Effector memory CD4-positive, alpha-beta T cell (primary cell): ENCODE measurements at places on chromosomes 5 and 9.

- DNase-seq: no peak
Measured at GRCh38 chr9:14692470-14693250, 572 bp downstream of the ZDHHC21 start.

- DNase-seq: no peak
Measured at GRCh38 chr5:166772770-166773169, 1518.7 kb upstream of the WWC1 start.

DNA sequence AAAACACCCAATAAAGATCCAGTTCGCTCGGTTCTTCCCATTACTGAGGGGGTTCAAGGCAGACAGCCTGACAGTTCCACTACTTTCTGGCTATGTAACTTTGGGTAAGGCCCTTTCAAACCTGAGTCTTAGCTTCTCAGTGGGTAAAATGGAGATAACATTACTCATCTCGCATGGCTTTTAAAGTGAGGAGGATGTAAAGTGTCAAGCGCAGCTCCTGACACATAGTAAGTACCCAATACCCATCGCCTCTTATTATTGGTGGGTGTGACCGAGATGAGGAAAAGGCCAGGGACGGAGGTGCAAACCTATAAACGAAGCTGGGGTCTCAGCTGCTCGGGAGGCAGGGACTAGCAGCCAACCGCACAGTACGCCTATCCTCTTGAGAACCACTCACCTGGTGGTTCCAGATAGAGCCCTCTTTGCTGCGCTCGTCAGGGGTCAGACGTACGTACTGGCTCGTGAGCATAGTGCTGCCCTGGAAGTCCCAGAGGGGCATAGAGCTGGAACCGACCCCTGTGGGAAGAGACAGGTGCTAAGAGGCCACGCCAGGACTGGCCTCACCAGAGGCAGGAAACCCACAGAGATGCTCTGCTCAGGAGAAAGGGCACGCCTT is 584 bp downstream of the LMAN2 start:
- no peak for DNase-seq

DNA sequence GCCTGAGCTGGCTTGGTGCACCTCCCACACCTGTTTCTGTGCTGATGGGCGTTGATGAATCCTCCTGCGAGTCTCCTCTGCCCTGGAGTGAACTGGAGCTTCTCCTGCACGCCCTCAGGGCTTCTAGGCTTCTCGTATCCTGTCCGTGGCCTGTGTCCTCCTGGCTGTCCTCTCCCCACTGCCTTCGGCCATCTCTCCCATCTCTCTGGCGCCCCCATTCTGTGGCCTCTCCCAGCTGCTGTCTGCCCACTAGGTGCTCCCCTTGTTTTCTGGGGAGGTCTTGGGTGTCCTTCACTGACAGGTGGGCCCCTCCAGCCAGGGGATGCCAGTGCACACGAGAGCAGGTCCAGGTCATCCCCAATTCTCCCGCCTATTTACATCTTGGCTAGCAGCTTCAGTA is 28.8 kb downstream of the AHRR start:
- DNase-seq: no peak

DNA sequence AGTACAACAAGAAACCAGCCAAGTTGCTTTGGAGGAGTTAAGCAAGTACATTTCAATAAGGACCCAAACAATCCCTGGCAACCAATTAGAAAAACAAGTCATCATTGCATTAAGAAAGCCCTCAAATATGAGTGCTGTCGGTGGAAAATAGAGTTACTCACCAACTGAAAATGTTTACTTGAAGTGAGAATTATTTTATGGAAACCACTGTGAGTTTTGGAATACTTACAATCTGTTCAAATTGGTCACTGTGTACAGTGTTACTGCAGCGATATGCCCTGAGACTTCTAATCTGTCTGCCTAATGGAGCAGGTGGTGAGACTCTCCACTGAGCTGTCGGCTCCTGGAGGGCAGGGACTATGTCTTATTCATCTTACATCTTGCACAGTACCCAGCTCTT is 1073.2 kb upstream of the DMAC1 start:
- DNase-seq: no peak

GRCh38 chr9:71634752-71635151 is 133.6 kb downstream of the CEMIP2 start:
- DNase-seq: no peak
